NCI-H2029 (cell line): ENCODE measurements at places on chromosomes 2 and 18.

DNA sequence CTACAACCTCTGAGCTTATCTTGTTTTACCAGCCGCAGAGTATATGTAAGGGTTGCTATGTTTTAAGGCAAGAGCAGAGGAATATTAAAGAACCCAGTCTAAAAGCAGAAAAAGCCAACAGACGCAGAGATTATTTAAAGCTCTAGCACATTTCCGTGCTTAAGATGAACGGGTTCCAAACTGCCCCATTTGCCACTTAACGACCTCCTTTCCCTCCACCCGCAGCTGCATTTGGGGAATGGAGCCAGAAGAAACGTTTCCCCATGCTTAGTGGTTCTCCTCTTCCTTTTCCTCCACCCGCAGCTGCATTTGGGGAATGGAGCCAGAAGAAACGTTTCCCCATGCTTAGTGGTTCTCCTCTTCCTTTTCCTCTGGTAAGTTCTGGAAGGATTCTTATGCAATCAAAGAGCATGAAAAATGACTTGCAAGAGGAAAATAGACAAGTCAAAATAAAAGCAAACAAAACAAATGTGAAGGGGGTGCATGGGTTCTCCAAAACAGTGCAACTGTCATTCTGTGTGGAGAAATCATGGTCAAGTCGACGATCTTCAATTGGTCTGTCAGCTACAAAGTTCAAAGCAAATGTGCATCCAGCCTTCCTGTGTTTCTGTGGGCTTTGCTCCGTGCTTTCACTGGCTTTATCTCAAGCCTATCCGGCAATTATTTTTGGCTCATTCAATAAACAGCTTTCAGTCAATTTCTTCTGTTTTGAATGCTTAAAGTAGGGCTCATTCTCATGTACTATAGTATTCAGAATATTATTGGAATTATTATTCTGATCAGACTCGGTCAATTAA lies 57.8 kb downstream of the DIPK1C start:
- no peak for DNase-seq

DNA sequence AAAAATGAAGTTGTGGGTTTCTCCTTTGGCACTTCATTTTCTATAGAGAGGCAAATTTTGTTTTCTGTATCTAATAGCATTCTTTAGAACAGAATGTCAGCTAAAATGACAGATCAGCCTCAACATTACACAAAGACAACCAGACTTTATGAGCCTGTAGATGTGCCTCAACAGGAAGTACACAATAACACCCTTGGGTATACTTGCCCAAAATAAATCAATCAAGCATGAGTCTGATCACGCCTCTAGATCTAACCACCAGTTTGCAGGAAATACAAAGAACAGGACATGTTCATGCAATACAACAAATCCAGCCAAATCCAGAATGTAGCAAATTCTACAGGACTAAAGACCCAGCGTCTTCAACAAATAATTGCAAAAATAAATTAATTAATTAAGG lies 11.2 kb upstream of the DAPL1 start:
- no peak for DNase-seq

DNA sequence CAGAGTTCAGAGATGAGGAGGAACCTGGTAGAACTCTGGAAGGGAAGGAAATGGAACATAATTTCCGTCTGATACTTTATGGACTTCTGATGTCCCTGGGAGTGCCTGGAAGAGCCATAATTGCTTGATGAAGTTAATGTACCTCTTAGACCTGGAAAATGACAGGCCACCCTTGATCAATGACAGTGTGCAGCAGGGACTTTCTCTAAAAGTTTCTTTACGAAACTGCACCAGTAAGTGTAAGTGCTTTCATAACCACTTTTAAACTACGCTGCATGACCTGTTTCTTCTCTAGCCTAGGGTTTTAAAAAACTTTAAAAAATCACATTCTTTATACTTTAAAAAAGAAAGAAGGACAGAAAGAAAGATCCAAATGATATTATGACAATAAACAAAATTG lies 164.5 kb downstream of the LPIN1 start:
- no peak for DNase-seq

DNA sequence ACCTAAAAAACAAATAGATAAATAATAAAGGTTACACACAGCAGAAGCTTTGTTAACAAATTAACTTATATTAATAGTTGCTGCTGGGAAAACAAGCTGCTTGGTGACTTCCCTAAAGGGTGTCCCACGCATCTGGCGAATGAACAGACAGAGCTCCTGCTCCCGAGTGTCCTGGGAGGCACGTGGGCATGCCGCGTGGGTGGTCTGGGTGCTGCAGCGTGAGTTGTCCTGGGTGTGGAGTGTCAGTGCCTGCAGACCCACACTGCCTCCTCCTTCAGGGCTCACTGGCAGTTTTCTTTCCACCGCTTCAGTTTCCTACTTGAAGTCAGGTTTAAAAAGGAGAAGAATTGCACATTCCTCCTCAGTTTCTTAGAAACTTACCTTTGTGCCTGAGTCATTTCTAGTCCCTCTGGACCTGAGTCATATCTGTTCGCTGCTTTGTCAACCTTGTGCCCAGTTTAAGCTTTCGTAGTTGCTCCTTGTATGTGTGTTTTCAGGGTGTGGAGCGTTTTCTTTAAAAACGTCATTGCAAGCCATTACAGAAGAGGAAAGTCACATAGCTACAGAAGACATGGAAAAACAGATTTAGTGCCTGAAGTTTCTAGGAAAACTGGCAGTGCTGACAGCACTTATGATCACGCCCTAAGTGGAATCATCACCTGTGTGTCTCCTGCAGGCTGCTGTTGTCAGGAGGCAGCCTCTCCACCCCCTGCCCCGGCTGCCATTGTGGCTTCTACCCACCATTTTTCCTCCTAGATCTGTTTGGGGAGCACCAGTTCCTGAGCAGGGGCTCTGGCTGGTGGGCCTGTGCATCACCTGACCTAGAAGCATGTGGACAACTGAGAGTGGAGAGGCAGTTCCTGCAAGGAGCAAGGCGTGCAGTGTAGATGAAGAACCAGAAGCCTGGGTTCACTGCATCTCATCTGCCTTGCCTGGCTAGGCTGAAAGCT lies 24.5 kb downstream of the IMPA2 start:
- no peak for DNase-seq

- DNase-seq = no peak
Observed at GRCh38 chr18:75639472-75639831, 211.9 kb upstream of the SMIM21 start.

DNA sequence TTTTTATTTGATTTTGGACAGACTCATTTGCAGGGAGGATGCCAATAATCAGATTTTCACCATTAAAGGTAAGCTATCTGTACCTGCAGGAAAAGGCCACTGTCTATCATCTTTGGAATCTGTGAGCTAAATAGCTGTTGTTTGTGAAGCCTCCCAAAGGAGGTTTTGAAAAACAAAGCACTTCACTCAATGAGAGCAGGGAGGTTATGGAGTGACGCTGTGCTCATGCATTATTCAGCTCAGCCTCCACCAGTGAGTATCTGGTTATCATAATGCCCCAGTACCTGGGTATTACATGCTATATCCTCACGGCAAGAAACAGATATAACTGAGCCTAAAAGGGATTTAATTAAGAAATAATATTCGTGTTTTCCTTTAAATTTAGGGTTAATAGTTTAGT lies 189.6 kb upstream of the PIK3C3 start:
- peak; percentile 72 for DNase-seq

DNA sequence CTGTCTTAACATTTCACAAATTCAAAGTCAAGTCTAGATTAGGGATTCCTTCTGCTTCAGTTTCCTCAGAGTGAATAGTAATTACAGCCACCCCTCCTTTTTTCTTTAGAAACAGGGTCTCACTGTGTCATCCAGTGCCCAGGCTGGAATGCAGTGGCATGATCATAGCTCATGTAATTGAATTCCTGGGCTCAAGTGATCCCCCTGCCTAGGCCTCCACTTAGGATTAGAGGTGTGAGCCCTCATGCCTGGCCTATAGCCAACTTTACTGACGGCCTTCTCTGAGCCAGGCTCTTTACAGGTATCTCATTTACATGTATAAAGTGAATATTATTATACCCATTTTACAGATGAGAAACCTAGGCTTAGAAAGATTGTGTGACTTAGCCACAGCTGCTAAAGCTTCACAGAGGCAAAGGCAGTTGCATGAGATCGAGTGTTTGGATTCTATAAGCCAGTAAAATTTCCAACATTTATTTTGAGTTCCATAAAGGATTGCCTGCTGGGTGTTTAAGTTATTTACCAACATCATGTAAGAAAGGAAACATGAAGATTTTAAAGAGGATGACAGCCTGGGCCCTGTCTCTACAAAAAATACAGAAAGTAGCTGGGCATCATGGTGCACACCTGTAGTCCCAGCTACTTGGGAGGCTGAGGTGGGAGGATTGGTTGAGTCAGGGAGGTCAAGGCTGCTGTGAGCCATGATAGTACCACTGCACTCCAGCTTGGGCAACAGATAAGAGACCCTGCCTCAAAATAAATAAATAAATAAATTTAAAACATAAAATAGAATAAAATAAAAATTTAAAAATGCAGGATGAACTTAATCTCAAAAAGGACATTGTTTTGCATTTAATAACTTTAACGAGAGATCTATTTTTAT lies 1.8 kb downstream of the ENOSF1 start:
- no peak for DNase-seq

DNA sequence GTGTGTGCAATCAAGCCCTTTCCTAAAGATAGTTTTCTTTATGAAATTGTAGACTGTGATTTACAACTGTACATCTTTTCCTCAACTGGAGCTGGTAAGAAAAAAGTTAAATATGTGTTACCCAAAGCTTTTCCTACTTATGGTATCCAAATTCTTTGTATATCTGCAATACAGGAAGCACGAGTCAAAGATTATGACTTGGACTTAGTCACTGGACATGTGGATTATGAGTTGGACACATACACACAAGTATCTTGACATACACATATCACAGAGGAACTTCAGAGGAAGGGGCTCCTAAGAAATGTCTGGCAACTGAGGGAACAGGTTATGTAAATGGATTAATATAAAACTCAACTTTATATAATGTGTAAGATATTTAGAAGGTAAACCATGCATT lies 35.2 kb downstream of the PRELID3A start:
- no peak for DNase-seq

DNA sequence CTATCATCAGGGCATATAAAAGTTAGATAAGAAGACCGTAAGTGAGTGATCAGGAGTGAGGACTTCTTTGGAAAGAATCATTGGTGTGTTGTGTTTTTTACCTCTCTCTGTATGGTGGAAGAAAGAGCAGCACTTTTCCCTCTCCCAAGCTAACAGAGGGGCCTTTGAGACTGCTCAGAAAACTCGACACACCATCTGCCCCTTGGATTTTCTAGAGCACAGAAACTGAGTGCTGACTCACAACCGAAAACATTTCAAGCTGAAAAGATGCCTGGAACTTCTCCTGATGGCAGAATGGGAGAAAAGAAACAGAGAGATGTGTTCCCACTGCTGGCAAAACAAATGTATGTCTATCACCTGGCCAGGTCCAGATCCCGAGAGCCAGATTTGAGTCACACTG lies 156.6 kb downstream of the DNAH7 start:
- DNase-seq = no peak

- no peak for DNase-seq
Observed at GRCh38 chr2:73746015-73746876, 9.1 kb upstream of the TPRKB start.

- DNase-seq = no peak
Observed at GRCh38 chr2:6864923-6865345, 773 bp downstream of the CMPK2 start.

DNA sequence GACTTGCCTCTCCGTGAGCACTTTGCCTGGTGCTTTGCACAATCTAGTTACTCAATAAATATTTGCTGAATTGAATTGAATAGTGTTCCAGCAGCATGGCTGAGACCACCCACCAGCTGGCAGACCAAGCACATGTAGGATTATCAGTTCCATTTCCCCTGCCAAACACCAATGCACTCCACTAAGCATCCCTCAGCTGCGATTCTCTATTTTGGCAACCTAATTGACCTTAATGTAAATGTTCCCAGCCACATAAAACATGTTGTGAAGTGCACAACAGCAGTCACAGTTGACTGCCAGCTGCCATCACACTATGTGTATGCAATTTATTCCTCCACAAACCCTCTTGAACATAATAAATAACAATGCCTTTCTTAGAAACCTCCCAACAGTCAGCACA lies 1879.4 kb upstream of the PIK3C3 start:
- DNase-seq = no peak

DNA sequence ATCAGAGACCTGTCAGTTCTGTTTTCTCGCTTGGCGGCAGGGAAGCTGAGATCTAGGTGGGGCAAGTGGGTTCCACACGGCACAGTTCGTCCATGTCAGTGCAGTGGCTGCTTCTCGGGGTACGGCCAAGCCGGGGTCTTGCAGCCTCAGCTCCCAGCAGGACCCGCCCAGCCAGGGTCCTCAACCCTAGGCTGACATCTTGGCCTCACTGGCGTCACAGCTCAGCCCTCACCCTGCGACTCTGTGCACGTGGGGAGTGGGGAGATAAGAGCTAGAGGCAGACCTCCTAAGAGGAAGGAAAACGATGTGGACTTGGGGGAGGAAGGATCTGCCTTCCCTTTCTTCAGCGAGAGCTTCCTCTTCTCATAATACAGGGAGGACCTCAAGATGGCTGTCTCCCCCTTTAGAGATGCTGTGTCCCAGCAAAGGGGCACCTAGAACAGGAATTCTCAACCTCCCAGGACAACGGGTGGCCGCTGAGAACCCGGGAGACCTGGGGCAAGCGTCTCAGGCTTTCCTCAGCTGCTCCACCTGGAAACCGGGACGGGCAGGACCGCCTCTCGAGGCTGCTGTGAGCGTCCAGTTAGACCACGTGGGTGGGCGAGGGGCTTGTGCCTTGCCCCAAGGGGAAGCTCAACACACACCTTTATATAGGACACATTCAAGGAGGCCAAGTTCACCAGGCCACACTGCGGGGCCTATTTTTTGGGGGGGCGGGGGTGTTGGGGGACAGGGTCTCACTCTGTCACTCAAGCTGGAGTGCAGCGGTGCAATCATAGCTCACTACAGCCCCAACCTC lies 23.5 kb upstream of the KLF11 start:
- no peak for DNase-seq

GRCh38 chr2:161228511-161229240 lies 68.4 kb downstream of the TANK start:
- no peak for DNase-seq

GRCh38 chr2:111905990-111906735 lies 7.8 kb downstream of the MERTK start:
- DNase-seq = no peak

GRCh38 chr18:36284268-36284667 lies 13.2 kb upstream of the FHOD3 start:
- no peak for DNase-seq
